NCI-H1092 (cell line): ENCODE measurements at places on chromosomes 11 and 22.
A peak's percentile ranks its signal among the peaks of the same experiment; 100 is the strongest.

DNA sequence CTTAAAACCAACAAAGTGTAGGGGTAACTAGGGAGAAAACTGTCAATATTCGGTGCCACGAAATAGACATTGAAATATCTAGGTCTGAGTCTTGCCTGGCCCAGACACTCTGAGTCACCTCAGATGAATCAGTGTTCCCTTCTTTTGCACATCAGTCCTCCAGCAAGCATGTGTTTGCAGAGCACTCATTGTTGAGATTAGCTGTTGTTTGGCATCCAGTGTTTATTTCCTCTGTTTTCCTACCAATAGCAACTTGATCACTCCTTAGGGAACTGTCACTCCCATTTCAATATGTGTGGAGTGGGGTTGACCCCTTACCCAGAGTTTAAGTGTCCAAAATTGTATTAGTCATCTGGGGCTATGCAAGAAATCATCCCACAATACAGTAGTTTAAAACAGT is 4.7 kb upstream of the ASCC2 start:
- DNase-seq, result no peak

- no peak for DNase-seq
These were observed 37.5 kb downstream of the BIRC2 start for GRCh38 chr11:102384419-102385079.

DNA sequence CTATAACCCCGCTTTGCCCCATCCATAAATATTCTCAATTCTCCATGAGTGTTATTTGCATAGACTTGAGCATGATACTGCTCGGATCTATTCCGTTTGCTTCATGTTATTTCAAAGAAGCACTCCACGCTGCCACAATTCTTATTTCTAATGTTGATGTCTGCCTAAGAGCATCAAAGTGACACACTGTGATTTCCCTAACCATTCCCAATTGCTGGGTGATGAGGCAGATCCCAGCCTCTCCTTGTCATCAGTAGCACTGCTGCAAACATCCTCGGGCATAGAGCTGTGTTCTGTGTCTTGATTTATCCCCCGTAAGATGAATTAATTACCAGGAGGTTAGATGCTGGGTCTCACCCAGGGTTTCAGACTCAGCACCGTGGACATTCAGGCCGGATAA is 178.3 kb upstream of the SEZ6L start:
- DNase-seq, result no peak

- DNase-seq, result peak; percentile 6
These were observed 15.3 kb upstream of the SYTL2 start for GRCh38 chr11:85826116-85826855.

- DNase-seq, result peak; percentile 35
These were observed 22.1 kb downstream of the FLI1 start for GRCh38 chr11:128715691-128716561.

DNA sequence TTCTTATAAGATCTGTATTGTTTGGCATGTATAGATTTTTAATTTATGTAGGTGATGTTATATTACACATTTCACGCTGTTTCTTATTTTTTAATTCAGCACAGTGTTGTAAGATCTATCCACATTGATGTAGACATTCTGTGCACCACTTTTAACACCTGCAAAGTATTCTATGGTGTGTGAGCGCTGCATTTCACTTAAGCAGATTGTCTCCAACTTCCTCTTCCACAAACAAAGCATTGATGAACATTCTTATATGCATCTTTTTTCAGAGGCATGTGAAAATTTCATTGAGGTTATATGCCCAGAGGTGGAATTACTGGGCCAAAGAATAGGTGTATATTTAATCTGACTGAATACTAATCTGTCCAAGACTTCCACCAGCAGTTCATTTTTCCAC is 3.4 kb upstream of the POU2AF1 start:
- no peak for DNase-seq

DNA sequence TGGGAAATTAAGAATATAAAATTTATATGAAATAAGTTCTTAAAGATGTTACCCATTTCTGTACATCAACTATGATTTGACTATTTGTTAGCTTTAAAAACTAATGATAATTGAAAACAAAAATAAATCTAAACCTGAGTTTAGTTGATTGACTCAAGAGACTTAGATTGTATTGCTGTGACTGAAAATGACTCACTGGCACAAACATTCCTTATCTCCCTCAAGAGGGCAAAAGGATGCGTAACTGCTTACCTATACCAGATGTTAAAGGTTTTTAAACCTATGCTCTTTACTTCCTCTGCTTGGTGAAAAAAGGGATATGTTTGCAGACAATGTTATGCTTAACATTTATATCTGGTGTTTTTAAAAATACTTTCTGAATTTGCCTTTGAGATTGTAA is 30.3 kb downstream of the ATM start:
- DNase-seq, result no peak

GRCh38 chr11:86486261-86487030 is 111.8 kb downstream of the CCDC81 start:
- no peak for DNase-seq
